Chondrocyte (in vitro differentiated cells): ENCODE measurements at places on chromosomes 16 and 17.

DNA sequence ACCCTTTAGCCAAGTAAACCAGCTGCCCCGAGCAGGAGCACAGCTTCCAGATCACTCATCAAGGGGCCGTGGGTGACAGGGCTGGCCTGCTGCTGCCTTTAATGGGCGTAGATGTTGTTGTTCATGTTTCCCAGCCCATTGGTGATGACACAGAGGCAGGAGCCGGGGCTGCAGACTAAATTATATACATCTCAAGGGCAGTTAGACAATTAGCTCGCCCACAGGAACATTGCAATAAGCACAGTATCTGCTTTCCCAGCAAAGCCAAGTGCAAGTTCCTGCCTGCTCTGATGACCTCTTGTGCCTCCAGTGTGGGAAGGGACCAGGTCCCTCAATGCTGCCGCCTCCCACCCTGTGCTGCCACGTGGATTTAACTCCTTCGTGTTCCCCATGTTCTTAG is 485.8 kb downstream of the MAF start:
- no peak for DNase-seq

DNA sequence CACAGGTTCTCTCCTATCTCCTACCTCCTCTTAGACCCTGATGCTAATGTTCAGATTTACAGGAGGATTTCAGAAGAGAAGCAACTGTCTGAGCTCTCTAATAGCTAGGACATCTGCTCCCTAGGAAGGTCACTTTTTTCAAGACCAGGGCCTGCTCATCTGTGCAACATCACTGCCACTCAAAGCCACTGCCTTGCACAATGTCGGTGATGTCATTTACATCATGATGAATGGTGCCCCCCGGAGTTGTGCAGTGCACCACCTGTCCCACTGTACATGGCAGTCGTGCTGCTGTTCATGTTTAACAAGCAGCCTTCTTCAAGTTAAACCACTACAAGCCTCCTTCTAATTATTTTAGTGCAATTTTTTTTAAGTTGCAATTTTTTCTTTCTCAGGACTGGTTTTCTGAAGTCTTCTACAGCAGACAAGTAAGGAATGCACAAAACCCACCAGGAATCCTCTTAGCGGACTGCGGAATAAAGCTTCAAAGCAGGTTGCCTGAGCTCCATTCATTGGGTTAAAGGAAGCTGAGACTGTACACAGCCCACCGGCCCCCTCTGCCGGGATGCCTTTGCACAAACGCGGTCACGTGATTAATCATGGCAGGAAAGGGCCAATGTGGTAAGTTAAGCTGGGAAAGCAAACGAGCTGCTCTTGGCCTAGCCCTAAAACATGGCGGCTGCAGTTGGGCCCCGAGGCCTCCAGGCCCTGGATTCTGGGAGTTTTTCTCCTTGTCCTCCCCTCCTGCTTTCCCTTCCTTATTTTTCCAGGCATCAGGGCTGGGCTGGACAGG is 74.1 kb downstream of the MYH11 start:
- no peak for DNase-seq

- no peak for DNase-seq
These were observed 55.8 kb upstream of the GSE1 start for GRCh38 chr16:85557083-85557970.

DNA sequence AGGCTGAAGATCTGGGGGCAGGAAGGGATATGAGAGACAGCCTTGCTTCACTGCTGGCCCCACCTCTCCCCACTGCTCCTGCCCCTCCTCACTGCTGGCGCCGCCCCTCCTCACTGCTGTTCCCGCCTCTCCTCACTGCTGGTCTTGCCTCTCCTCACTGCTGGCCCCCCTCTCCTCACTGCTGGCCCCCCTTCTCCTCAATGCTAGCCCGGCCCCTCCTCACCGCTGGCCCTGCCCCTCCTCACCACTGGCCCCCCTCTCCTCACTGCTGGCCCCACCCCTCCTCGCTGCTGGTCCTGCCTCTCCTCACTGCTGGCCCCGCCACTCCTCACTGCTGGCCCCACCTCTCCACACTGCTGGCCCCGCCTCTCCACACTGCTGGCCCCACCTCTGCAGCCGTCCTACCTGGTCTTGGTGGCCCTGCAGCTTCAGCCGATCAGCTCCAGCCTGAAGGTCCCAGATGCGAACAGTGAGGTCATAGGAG is 9.5 kb upstream of the PAM16 start:
- no peak for DNase-seq

DNA sequence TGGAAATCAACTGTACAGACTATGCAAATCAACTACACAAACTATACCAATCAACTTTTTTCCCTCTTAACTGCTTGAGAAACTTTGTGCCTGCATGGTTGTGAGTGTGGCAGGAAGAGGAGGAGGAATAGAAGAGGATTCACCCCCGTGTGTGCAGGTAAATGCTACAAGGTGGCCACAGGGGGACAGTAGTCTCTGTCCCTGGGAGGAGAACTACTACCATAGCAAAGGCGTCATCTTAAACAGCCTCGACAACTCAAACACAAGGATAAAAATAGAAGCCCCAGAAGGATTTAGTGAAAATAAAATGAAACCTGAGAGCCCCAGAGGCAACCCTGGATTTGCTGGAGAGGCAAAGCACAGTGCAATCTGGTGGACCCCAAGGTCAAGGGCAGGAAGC is 199.5 kb upstream of the DYNLRB2 start:
- no peak for DNase-seq

DNA sequence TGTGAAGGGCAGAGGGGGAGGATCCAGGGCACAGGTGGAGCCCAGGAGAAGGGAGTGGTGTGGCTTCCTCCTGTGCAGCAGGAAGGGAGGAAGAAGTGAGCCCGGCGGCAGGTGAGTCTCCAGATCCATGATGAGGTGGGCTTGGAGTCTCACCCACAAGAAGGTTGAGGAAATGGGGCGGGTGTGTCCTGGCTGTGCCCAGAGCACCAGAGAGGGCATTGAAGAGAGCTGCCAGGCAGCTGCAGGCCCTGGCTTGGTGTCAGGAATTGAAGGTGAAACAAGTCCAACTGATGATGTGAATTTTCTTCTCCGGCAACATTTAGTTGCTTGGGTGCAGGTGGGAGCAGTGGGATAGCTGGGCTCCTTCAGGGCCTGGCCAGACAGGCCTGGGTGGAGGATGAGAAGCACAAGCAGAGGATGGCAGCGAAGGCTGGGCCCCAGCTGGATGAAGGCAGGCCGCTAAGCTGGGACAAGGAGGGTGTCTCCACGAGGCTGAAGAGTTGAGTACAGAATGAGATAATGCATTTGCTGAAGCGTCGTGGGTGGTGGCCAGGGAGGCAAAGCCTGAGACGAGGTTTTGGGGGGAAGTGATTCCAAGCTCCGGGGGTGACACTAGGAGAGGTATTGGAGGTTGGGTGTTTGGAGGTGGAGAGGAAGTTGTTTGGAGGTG is 18.3 kb downstream of the NT5M start:
- peak; percentile 74 for DNase-seq

DNA sequence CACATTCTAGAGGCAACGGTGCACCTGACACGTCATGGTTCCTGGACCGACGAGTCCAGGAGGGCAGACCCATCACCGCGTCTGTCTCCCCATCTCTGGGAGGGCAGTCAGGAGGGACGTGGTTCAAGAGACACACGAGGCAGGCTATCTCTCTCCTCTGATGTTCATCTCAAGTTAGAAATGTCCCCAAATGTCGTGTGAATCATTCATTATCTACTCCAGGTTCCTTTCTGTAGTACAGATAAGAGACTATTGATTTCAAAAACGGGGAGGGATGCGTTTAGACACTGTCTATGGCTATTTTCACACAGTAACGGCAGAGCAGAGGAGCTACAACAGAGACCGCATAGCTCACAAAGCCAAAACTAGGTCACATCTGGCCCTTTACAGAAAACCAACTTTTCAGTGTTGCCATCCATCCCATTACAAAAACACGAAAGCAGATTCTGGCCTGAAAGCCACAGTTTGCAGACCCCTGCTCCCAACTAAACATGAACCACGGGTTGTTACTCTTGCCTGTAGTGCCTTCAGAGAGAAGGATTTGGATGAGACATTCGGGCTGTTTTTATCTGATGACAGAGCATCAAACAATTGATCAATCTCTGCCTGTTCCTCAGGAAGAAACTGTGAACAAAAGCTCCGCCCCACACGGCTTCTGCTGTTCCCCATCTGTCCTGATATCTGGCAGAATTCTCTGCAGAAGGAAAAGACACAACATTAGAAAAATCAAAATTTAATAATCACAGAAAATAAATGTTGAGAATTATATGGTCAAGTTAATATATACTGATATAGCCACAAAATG is 6.8 kb downstream of the MEAK7 start:
- DNase-seq: peak; percentile 27

GRCh38 chr17:43449470-43450248 is 34.1 kb upstream of the DHX8 start:
- no peak for DNase-seq

- DNase-seq: no peak
These were observed 24.8 kb upstream of the CSNK2A2 start for GRCh38 chr16:58222532-58223316.

DNA sequence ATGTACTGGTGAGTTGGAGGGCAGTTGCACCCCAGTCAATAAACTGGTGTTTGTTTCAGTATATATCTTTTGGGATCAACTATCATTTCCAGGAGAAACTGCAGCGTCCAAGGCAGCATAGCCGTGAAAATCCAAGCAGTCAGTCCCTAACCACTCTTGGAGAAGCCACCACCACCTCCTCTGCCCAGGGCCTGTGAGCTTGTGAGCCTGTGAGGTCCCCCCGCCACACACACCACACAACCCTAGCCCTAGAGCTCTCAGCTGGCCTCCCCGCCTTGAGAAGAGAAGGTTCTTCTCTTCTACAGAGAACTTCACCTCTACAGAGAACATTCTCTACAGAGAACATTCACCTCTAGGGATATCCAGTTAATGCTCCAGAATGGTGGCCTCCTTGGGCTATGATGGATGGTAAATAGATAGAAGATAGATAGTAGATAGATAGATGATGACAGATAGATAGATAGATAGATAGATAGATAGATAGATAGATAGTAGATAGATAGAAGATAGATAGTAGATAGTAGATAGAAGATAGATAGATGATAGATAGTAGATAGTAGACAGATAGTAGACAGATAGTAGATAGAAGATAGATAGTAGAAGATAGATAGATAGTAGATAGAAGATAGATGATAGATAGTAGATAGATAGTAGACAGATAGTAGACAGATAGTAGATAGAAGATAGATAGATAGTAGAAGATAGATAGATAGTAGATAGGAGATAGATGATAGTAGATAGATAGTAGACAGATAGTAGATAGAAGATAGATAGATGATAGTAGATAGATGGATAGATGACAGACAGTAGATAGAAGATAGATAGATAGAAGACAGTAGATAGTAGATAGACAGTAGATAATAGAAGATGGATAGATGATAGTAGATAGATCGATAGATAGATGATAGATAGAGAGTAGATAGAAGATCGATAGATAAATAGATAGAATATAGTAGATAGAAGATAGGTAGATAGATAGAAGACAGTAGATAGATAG is 13.7 kb downstream of the ALOX15B start:
- peak; percentile 35 for DNase-seq

GRCh38 chr17:81648013-81648706 is 8.2 kb downstream of the PDE6G start:
- no peak for DNase-seq

GRCh38 chr17:9200699-9201359 is 179.5 kb downstream of the NTN1 start:
- DNase-seq: no peak

- DNase-seq: no peak
These were observed 21.1 kb upstream of the SPATA32 start for GRCh38 chr17:45282683-45283644.

DNA sequence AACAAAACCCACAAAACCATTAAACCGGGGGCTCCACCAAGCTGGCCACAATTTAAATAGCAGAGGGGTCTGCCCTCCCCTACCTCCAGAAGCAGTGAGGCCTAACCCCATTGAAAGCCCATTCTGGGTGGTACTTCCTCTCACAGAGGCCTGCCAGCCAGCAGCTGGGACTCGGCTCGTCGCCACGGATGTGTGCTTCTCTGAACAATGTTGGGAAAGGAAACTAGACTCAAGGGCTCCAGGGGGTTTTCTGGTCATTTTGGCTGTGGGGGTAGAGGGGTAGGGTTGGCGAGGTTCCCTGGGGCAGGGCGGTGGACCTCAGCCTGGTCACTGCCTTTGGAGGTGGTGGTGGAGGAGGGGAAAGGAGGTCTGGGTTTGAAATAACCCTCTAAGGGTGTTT is 4.7 kb upstream of the PLCG2 start:
- no peak for DNase-seq

DNA sequence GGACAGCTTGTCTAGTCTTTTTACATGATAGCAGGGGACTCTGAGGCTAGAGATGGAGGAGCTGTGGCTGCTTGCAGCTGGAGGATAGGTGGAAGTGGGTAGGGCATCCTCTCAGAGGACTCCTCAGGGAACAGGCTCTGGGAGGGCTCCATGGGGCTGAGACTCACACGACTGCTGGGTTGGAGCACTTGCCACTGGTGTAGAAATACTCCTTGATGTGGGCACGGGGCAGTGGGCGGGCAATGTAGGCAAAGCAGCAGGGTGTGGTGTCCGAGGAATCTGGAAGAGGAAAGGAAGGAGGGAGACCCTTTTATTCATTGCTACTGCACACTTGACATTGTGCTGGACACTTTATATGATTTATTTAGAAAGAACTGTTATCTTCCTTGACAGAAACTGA is 1.8 kb downstream of the CCL5 start:
- DNase-seq: no peak

DNA sequence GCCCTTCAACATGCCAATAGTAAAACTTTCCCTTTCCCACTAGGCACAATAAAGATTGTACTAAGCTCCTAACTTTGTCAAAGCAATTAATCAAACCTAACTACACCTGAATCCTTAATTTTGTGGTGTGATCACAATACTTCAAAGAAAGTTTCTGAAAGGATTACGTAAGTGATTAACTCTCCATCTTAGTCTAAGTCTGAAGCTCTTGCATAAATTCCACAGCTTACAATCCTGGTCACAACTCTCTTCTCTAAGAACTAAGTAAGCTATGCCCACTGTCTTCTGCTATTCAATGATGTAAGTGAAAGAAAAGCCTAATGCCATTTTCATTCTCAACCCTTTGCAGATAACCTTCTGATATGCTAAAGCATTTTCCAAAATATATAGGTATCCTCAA is 15.4 kb downstream of the SIAH1 start:
- DNase-seq: no peak

GRCh38 chr17:78368854-78369495 is 9.1 kb upstream of the SOCS3 start:
- DNase-seq: no peak

DNA sequence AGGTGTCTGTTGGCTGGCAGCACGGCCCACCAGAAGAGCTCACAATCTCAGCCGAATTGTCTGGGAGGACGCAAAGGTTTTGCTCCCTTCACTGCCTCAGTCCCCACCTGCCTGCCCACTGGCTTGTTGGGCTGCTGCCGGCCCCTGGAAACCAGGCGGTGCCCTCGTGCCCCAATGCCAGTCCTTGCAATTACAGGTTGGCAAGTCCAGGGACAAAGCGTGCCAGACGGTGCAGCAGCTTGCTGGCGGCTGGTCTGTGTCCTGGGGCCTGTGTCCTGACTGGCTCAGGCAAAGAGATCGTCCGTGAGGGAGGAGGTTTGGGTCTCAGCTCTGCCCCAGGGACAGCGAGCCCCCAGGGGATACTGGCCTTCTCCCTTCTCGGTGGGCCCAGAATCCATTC is 24.6 kb upstream of the SPNS2 start:
- DNase-seq: no peak
